ENCODE measurements at places on chromosomes 16 and 17.

- no peak for DNase-seq
Measured at GRCh38 chr17:57619061-57619937, 125.8 kb downstream of the CCDC182 start.

DNA sequence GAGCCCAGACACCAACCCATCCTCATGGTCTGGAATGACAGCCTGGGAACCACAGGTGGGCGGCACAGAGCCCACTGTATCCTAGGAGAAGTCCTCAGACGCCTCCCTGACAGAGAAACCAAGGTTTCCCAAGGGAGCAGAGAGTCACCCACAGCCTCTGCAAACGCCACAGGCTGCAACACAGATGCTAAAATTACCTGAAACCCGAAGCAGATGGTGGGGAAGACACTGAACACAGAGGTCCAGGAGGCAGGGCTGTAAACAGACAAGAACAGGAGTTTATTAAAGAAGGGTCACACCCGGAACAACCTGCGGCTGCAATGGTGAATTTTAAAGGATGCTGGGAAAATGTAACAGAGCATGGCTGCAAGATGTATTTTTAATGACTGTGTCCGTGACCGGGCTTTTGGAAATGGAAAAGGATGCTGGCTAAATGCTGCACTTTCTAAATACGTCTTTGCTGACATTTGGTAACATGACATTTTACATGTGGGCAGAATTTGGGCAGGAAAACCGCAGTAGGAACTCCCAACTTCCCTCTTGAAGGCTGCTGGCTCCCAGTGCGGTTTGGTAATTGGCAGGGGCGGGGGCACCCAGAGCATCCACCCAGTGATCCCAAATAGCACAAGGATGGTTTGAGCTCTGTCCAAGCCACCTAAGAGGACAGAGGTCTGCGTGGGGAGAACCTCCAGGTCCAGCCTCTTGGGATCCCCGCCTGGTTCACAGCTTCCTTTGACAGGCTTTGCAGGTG is 13.1 kb downstream of the SLC38A8 start:
- peak; percentile 74 for DNase-seq

DNA sequence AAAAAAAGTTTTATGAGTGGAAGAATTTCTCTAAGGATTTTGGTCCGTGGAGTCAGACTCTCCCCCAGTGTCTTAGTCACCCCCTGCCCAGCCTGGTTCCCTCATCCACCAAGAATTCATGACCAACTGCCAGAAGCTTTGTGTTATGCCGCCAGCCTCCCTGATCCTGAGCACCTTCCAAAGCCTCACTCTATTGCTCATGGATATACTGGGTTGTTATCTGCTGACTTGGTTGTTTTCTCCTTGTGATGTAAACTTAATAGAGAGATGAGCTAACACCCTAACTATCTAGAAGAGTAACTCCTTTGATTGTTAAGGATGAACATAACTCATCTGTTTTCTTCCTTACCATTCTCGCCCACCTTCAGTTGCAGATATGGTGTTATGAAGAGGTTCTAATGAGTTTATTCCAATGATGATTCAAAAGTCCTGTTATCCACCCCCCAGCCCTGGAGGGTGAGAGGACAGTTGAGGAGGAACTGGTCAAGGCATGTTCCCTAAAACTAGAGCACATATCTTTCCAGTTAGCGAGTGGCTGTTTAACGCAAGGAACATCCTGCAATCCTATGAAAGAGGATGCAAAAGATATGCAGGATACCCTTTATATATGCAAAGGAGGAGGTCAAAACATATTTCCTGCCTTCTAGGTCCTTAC is 1.5 kb upstream of the PSMD3 start:
- no peak for DNase-seq

GRCh38 chr17:68812876-68813584 is 142.2 kb downstream of the ABCA8 start:
- no peak for DNase-seq

GRCh38 chr17:81707725-81708646 is 4.1 kb upstream of the SLC25A10 start:
- no peak for DNase-seq

GRCh38 chr17:20908313-20909267 is 134.2 kb downstream of the USP22 start:
- peak; percentile 81 for DNase-seq

GRCh38 chr17:63978272-63979200 is 5.8 kb upstream of the SCN4A start:
- no peak for DNase-seq

DNA sequence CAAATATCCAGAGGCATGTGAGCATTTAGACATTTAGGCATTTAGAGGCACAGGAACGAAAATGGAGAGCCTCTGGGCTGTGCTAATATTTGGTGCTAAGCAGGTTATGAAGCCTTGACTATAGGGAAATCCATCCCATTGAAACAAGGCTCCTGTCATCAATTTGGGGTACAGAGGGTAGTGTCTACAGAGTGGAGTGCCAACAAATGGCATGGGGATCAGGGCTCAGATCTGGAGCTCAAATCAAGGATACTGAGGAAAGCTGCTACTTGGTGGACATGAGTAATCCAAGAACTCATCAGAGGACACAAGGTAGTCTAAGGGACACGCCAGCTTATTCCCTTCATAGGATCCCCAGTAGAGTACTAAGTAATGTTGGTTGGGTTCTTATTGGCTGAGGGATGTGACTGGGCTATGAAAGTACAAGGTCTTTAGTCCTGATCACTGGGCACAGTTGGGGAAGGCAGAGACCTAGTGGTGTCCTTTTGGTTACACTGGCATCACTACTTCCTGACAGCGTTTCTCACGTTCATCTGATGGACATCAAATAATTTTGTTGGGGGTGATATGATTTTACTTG is 5.2 kb downstream of the KRT10 start:
- DNase-seq: no peak

DNA sequence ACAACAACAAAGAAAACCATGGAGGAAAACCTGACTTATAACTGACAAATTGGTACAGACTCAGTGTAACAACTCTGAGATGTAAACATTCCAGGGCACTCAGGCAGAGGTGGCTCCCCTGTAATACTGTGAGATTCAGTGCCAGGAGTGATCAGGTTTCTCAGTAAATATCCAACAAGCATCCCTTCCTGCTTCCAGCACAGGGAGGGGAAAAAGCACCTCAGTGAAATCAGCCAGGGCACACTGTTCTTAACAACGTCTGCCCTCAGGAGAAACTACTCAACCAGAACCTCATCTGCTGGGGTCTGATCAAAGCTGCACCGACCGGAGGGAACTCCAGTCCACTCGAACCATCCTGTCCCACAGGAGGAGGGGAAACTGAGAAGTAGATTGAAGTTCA is 52.3 kb downstream of the AMFR start:
- DNase-seq: no peak

DNA sequence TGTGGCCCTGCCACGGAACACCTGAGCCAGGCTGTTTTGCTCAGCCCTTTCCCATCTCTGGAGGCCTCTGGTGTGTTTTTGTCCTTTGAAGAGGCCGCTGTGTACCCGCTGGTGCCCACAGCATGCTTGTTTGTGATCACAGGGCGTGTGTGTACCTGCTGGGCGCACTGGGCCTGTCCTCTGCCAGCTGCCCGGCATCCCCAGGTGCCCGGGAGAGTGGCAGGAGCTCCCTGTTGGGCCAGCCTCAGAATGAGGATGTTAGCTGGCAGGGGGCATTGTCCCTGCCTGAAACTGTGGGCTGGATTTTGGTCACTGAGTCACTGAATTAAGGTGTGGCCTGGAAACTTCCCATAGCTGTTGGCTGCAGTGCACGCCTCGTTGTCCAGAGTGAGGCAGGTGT is 31.1 kb downstream of the BAIAP2 start:
- DNase-seq: no peak

DNA sequence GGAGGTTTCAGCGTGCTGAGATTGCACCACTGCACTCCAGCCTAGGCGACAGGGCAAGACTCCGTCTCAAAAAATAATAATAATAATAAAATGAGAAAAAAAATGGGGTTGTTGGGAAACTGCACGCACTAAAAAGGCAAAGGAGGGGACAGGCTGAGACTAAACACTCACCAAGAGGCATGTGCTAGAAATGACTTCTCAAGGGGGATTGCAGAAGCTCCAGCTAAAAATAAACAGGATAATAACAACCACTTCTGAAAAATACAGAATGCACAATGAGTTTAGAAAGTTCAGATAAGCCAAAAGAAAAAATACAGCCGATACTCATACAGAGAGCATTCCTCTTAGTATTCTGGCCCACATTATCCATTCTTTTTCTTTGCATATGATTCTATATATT is 15.1 kb upstream of the TIMP2 start:
- DNase-seq: no peak

Data from NB4 (cell line).